ENCODE measurements at places on chromosomes 7 and 10.
A peak's percentile ranks its signal among the peaks of the same experiment; 100 is the strongest.

GRCh38 chr7:70570029-70570428 is 561.9 kb upstream of the GALNT17 start:
- DNase-seq = no peak

DNA sequence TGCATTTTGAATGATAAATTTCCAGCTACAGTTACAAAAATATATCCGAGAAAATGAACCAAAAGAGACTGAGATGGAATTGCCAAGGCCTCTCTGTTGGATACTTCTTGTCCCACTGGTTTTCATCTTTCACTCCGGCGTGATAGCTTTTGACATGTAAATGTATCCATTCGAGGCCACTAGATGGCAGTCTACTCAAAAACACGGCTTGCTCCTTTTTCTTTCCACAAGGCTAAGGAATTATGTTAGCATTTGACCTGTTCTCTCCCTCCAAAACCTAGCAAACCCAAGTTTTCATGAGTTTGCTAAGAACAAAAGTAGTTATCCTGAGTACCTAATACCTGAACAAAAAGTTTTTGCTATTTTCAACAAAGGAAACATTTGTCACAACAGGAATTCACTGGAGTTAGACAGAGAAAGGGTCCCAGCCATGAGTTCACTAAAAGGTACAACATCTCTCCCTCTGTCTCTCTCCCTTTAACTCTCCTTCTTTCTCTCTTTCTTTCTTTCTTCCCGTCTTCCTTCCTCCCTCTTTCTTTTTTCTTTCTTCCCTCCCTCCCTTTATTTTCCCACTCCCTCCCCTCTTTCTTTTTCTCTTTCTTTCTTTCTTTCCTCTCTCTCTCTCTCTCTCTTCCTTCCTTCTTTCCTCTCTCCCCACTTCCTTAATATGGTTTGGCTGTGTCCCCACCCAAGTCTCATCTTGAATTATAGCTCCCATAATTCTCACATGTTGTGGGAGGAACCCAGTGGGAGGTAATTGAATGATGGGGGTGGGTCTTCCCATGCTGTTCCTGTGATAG is 207.9 kb upstream of the MYO3A start:
- no peak for DNase-seq

DNA sequence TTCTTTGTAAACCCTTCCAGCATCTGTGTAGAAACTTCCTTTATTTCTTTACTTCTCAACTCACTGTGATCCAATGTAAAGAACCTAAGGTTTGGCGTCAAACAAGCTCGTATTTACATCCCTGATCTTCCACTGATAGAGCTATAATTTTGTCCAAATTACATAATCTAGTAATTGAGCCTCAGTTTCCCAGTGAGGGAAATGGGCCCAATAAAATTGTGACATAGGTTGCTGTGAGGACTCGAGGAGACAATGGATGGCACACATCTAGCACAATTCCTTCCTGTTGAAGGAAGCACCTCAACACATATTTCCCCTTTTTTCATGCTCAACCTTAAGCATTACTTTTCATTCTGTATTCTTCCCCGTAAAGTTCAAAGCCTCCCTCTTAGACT is 193.3 kb upstream of the BMPER start:
- no peak for DNase-seq

DNA sequence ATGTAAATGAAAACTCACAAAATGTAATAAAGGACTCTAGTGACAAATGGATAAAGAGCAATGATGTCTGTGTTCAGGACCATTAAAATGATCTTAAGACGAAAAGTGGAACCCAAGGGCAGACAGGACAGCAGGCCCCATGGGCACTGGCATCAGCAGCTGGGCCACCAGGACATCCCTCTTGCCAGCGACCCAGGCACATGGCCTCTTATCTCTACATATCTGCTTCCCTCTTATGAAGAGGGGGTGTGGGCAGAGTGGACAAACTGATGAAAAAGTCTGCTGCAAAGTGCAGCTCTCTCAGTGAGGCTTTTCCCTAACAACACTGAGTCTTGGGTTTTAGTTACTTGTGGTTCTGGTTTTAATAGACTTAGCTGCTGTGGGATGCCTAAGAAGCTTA is 44.8 kb upstream of the ANKRD1 start:
- DNase-seq = no peak

GRCh38 chr10:111435871-111436270 is 359.0 kb downstream of the ADRA2A start:
- DNase-seq = no peak

GRCh38 chr10:31816318-31816717 is 112.3 kb downstream of the ARHGAP12 start:
- no peak for DNase-seq

GRCh38 chr7:93927585-93927984 is 6.0 kb downstream of the GNG11 start:
- DNase-seq = no peak

- no peak for DNase-seq
Observed at GRCh38 chr10:113494761-113495160, 58.1 kb upstream of the HABP2 start.

GRCh38 chr7:121084256-121084655 is 95.7 kb downstream of the CPED1 start:
- DNase-seq = no peak

GRCh38 chr7:43193893-43194292 is 81.4 kb downstream of the HECW1 start:
- no peak for DNase-seq

DNA sequence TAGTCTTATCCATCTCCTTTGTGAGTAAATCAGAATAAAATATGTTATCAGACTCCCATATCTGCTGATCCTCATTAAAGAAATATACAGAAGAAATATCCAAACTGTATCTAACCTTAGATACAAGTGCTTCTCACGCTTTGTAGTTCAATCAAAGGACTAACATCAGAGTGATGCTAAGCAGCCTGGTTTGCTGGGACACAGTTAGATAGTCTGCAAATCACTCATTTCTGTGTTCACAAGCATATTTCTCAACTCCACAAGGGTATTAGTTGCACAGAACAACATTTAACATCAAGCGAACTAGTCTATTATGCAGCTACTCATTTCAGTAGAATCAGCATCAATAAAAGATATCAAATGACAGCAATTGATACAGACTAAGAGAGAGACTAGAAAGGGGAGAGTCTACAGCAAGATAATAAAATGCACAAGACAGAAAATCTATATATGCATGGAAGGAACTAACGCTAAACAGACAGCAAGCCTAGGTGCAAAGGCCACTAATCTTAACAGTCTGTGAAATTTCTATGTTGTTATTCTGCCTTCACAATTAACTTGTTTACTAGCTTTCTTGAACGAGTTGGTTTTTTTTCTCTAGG is 30.0 kb downstream of the DNAJC12 start:
- no peak for DNase-seq

DNA sequence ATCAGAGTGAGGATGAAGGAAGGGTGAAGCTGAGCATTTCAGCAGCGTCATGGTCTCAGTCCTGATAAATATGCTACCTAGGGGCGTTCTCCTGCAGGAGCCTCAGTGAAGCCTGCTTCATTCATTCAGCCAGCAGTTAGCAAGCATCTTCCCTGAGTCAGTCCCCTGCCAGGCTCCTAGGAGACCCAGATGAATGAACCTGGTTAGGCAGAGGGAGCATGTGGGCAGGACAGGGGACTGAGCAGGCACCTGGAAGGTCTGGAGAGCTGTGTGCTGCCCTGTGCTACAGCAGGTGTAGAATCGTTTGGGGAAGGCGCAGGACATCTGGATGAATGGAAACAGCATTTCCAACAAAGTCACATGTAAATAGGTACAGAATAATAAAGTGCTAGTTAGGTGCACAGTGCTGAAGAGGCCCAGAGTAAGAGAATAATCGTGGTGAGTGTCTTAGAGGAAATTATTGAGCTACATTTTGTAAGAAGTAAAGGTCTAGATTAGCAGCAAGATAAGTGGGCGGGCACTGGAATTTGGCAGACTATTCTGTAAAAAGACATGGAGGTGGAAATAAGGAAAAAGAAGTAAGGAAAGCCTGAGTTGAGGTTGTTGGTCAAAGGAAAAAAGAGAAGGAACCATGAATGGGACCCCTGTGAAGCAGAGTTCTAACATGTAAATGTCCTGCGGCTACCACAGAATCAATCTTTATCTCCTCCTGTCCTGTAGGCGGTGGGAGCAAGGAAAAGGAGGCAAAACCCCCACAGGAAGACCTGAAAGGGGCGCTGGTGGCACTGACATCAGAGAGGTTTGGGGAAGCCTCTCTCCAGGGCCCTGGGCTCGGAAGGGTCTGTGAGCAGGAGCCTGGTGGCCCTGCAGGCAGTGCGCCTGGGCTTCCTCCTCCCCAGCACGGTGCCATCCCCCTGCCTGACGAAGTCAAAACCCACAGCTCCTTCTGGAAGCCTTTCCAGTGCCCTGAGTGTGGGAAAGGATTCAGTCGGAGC is 12.0 kb downstream of the ZSCAN25 start:
- DNase-seq = no peak

DNA sequence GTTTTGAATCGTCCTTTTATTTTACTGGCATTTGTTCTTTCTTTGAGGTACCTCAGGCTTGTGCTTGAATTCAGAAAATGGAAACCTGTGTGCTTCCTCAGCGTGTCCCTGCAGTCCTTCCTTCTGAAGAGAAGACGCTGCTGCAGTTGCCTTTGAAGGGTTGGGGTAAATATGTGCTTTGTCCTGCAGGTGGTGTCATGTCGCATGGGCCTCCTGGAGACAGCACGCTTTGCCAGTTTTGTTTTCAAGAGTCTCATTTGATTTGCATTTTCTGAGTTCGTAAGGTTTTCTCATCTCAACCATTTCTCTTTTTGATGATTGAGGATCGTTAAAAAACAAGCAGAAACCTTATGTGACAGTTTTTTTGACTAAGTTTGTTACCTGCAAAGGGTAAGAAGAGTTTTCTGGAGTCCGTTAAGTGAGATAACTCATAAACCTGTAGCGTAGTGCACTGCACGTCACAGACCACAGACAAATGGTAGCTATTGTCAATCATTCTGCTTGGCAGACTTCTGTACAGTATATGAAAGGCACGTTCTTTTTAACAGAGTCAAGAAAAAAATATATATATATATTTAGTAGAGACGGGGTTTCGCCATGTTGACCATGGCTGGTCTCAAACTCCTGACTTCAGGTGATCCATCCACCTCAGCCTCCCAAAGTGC is 57.0 kb downstream of the CDC123 start:
- no peak for DNase-seq

- DNase-seq = peak; percentile 44
Observed at GRCh38 chr10:79069325-79070080, 737 bp downstream of the ZMIZ1 start.

DNA sequence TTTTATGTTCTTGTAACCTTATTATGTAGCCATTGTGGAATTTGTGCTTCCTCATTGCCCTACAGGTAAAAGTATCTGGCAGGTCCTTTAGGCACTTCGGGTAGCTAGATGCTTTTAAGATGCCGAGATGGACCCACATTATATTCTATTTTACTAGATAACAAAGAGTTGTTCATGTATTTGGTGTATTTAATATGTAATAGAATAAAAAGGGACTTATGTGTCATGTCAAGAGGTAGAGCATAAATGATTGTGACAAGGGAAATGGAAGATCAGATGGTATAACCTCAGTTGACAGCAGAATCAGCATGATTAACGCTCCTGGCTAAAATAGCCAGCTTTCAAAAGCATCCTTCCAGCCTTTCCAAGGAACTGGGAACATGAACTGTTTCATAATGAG is 50.6 kb downstream of the NPY start:
- DNase-seq = no peak

DNA sequence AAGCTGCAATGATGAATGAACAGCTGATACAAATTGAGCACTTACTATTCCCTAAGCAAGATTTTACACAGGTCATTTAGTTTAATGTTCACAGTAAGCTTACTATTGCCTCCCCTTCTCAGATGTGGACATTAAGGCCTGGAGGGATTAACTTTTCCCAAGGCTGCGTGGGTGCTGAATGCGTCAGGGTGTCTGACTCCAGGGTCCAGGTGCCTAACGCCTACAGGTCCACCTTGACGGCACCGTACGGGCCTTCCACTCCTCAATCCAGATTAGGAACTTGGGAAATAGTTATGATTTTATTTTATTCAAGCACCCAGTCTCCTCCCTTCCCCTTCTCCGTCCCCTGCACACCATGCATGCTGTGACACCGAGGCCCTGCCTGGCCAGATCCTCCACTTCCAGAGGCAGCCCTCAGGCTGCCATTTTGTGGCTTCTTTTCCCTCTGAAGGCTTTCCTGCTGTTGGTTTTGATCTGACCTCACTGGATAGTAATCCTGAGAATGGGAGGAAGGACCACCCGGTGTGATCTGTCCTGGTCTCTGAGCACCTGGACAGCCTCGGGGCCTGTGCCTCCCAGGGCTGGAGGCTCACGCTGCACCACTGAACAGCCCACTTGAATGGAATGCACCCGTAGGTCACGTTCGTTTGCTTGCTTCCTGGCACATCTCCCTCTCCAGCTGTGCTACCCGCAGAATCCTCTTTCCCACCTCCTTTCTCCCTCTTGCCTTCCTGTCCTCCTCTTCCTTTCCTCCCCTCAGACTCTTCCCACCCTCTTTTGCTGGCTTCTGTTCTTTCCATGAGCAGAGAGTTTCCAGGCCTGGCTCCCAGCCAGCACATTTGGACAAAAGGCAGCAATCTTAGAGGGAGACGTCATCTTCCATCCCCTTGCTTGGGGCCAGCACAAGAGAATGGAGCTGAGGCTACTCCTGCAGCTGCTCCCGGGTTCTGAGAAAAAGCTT is 14.4 kb downstream of the DENND2A start:
- DNase-seq = no peak

DNA sequence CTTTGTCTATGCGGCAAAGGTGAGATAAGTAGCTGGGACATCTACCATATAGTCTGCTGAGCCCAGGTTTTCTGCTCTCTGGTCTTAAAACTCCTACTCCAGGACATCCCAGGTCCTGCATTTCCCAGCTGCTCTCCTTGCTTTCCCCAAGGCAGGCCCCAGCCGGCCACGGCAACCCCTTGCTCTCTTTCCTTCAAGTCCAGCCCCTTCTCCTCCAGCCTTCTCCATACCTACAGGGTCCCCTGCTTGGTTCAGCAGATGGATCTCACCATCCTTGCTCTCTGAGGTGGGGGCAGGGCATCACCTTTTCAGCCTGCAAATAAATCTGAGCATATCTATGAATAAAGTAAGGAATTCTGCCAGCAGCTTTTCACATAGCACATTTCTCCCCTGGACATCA is 8.7 kb downstream of the GIMAP5 start:
- DNase-seq = no peak

- DNase-seq = no peak
Observed at GRCh38 chr7:16667355-16667754, 21.4 kb downstream of the BZW2 start.

GRCh38 chr10:76892766-76893479 is 744.7 kb downstream of the KCNMA1 start:
- no peak for DNase-seq

Data from activated T-cell treated with anti-CD3 and anti-CD28 coated beads, Interleukin-2, amount 50 U/mL, for 1 hour (primary cell).